ENCODE measurements at places on chromosomes 5 and 9. TPM values are rescaled to one million over a fixed set of nuclear protein-coding genes. Genes with fewer than 3 reads are reported as not detected.

DCANP1 gene
- total RNA-seq, result not detected

GRCh38 chr9:90446200-90446948 is 196.2 kb downstream of the DIRAS2 start:
- H3K4me3 ChIP-seq, result no peak overlapping the region
- no peaks in the 10 kb centered on the region for H3K4me1 ChIP-seq
- H3K36me3 ChIP-seq, result no peaks in the 10 kb centered on the region

GRCh38 chr9:116844621-116845020 is 157.5 kb downstream of the TRIM32 start:
- no peaks in the 10 kb centered on the region for H3K4me1 ChIP-seq
- H3K36me3 ChIP-seq, result no peaks in the 10 kb centered on the region
- no peak overlapping the region for H3K27ac ChIP-seq
- no peak overlapping the region for H3K4me3 ChIP-seq
- no peaks in the 10 kb centered on the region for H3K27me3 ChIP-seq
- no peak for DNase-seq

- no peaks in the 10 kb centered on the region for H3K36me3 ChIP-seq
- H3K4me3 ChIP-seq, result no peak overlapping the region
- no peaks in the 10 kb centered on the region for H3K27me3 ChIP-seq
- no peak overlapping the region for H3K27ac ChIP-seq
- no peak for DNase-seq
Measured at GRCh38 chr5:87004101-87004500, 263.6 kb upstream of the RASA1 start.

DNA sequence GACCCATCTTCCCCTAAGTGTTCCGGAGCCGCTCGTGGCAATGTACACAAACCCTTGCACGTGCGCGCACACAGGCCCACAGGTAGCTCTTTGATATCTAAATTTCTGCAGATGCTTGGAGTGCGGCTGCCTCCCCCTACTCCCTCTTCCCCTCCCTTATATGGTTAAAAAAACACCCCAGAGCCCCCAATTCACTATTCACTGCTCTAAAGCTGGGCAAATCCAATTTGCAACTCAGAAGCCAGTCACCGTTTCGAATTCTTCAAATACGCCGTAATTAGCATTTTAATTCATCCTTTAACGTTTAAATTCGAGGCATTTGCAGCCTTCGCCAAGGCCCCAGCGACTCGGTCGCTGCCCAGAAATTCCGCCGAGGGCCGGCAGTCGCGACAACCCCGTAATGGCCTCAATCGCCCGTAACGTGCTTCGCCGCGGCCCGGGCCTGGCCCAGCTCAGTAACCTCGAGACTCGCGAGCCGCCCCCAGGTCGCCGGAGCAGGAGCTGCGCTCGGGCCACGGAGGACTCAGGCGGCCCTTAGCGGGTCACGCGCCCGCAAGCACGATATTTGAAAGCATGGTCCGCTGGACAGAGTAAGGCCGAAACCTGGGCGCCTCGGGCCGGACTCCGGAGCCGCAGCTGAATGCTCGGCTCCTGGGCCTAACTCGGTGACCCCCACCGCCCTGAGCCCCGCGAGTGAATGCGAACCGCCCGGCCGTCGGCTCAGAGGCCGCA is 1.3 kb downstream of the IRX2 start:
- H3K27ac ChIP-seq, result no peak overlapping the region
- peak overlapping the region; percentile 21 for H3K4me3 ChIP-seq
- peaks cover 62% of the 10 kb centered on the region for H3K27me3 ChIP-seq
- H3K4me1 ChIP-seq, result no peaks in the 10 kb centered on the region
- peak; percentile 28 for DNase-seq

GRCh38 chr9:117696154-117696553 is 8.0 kb upstream of the TLR4 start:
- no peaks in the 10 kb centered on the region for H3K36me3 ChIP-seq
- no peaks in the 10 kb centered on the region for H3K4me1 ChIP-seq
- H3K4me3 ChIP-seq, result no peak overlapping the region
- H3K27ac ChIP-seq, result no peak overlapping the region
- H3K27me3 ChIP-seq, result no peaks in the 10 kb centered on the region
